Kidney tubule cell (primary cell): ENCODE measurements at places on chromosomes 1 and 21.

- DNase-seq = no peak
Observed at GRCh38 chr1:110426854-110427253, 19.4 kb upstream of the LAMTOR5 start.

- DNase-seq = no peak
Observed at GRCh38 chr1:6270401-6270800, 9.5 kb upstream of the GPR153 start.

DNA sequence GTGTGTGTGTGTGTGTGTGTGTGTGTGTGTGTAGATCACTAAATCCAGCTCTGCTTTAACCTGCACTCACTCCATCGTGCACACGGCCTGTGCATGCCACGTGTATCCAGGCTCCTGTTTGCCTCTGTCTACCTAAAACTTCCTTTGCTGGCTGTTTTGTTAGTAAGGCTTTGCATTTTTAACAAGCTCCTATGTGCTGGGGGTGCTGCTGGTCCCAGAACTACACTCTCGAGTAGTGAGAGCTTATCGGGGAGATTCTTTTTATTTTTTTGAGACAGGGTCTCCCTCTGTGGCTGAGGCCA, 596 bp upstream of the TCEA3 start:
- no peak for DNase-seq

DNA sequence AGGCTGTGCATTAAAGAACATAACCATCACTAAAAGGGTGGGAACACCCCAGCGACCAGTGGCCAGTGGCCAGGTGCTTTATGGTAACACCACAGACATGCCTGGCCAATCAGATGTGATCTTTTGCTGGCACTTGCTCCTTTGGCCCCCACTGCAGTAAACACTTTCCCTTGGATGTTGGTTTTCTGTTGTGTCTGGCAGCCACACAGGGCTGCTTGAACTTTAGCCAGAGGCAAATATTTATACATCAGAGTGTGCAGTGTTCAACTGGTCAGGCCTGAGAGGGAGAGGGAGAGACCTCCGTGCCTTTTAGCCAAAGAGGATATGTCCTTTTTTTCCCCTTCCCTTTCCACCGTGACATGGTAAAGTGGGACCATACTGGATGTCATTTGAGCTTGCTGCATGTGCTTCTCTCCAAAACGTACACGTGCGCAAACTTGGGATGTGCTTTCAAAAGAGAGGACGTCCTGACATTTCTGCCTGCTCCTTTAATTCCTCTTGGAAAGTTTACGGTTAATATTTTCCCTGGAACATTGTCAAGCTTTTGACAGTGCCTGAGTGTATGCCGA, 101.2 kb downstream of the NFIA start:
- no peak for DNase-seq

DNA sequence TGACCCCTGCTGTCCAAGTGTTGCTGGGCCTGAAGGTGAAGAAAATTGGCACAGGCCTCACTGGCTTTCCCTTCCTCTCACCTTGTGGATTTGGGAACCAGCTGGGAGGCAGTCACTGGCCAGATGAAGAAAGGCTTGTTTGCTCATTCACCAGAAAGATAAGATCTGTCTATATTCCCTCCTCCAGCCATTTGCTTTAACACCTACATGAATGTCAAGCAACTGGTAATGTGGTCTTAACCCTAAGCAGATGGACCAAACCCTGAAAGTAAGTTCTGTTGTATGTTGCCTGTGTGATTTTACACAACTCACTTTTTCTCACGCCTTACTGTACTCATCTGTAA, 10.3 kb upstream of the SRRM1 start:
- DNase-seq = no peak

DNA sequence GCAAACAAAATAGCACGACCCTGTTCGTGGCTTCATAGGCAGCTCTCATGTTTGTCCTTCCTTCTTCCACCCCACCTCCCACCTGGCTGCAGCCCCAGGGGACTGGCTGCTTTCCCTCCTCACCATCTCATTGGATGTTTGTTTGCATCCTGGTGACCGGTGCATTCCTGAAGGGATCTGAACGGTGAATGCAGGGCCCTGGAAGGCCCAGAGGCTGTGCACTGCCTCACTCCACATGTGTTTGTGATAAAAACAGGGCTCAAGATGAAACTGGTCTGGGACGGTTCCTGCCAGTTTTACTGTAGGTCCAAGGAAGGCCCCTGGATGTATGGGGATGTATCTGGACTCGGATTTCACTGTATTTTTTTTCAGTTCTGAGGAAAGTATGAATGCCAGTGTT, 42.8 kb downstream of the CNN3 start:
- peak; percentile 75 for DNase-seq

- peak; percentile 6 for DNase-seq
Observed at GRCh38 chr1:38803647-38804046, 55.9 kb downstream of the RRAGC start.

DNA sequence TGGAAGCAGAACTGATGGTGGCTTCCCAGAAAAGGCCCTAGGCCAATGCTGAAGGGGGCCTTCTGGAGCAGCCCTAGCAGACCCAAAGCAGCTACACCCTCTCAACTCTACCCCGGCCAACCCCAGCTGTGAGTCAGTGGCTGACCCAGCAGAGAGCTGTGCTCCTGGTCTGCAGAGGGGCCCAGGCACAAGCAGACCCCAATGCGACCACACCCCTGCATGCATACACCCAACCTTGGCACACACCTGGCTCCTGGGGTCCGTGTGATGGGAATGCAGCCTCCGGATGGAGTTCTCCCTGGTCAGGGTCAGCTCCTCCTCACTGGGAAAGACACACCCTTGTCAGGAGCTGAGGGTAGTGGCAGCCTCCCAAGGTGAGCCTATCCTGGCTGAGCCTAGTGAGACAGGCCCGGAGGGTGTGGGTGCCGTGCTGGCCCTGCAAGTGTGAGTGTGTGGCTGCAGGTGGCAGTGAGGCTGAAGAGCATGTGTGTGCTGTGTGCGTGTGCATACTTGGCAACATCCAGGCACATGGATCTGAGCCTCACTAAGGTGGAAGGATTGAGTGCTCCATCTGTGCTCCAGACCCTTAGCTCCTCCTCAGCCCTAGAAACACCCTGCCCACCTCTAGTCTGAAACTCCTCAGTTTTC, 3.9 kb upstream of the ARHGAP30 start:
- DNase-seq = no peak

GRCh38 chr1:1730870-1731269, 6.7 kb upstream of the CDK11A start:
- DNase-seq = no peak

GRCh38 chr21:43938751-43939442, 73.2 kb upstream of the TRAPPC10 start:
- peak; percentile 75 for DNase-seq

DNA sequence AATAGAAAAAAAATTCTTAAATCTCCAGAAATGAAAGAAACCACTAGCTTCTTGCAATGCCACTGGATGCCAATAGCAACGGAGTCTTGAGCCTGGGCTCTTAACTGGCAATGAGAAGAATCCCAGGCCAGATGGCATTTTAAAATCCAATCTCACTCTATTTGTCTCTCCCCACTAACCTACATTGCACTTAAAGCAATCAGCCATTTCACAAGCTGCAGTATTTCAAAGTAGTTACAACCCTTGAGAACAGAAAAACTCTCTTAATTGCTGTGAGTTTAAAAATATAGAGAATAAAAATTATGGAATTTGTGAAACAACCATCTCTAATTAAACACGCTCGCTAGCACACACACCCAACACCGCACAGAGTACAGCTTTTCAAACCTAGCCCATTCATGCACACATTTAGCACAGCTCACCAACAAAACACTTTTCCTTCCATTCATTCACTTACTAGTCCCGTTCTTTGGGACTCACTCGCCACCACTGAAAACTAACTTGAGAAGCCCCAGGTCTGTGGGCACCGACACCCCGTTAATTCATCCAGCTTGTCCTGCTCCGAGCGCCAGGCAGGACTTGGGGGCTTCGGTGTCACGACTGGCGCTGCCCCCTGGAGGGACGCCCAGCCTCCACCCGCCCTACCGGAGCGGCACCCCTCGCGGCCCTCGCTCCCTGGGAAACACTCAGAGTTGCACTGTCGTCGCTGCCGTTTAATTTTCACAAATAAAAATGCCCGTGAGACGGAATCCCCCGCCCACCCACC, 1.0 kb downstream of the DDAH1 start:
- no peak for DNase-seq

DNA sequence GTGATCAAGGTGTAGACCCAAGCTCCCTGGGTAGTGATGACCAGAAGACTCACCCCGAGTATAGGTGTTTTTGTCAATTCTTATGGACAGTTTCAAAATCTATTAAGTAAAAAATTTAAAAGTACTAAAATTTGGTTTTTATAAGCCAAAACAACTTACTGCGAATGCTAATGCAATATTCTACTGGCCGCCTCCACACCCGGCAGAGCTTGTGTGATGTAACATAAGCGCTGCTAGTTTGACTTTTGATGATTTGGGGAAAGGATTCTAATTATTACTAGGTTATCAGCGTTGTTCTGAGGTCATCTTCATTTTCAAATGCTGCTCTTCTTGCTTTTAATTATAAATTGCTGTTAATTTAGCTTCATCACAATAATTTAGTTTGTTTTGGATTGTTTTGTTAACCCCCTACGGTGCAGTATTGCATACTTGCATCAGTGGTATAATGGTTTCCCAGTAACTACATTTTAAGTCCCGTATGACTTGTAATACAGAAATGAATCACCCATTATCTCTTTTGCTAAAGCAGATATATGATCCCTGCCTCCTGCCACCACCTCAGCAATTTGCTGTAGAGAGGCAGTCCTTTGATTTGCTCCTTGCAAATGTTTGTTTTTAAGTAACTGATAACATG, 178.0 kb downstream of the SDCCAG8 start:
- DNase-seq = no peak
